ENCODE measurements at places on chromosomes 5 and 9.

GRCh38 chr5:150113047-150113744 is 26.8 kb upstream of the CSF1R start:
- no peak for DNase-seq

- DNase-seq, result no peak
Observed at GRCh38 chr9:79116041-79116440, 455.7 kb upstream of the TLE4 start.

DNA sequence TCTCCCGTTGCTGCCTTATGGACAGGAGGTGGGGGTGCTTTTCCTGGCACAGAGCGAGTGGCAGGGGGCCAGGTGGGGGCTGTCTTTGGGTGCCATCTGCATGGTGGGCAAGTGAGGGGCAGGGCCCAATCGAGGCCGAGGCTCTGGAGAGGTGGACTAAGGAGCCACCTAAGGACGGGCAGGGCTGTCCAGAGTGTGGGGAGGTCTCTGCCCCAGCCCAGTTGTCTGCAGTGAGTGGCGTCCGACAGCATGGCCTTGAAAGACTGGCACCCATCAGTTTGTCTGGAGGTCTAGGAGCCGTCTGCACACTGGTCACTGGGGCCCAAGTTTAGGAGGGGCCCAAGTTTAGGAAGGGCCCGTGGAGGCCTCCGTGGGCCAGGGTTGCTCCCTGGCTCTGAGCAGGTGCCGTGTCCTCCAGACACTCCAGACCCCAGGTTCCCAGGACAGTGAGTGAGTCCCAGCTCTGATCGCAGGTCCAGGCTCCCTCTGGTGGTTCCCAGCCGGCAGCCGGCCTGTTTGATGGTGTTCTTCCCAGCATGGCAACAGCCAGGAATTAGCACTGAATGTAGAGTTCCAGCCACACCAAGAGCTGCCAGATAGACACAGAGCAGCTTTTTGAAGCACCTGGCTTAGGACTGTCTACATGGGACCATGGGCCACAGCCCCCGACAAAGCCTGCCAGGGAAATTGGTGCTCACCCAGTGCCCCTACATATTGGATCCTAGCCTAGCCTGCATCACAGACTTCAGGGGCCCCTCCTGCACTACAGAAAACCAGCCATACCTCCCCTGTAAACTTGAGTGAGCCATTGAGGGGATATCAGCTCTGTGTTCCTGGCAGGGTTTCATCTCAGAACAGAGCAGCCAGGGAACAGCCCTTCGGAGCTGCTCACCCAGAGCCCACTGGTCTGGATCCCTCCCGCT is 120.9 kb downstream of the WNK2 start:
- DNase-seq, result peak; percentile 22

DNA sequence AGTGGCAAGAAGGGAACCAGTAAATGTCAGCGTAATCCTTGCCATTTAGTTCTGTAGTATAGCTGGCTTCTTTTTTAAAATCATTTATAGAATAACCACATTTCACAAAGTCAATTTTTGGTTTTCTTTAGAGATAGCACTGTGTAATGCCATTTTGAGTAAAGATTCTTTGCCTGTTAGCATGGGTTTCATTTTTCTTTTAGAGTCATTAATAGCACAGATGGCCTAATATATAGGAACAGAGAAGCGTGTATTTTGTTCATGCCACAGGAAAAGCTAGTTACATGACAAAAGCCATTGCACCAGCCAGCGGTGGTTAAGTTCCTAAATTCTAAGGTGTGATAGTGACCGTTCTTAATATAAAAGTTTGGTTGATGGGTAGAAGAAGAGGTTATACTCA is 1363.9 kb downstream of the MAT2B start:
- DNase-seq, result no peak

DNA sequence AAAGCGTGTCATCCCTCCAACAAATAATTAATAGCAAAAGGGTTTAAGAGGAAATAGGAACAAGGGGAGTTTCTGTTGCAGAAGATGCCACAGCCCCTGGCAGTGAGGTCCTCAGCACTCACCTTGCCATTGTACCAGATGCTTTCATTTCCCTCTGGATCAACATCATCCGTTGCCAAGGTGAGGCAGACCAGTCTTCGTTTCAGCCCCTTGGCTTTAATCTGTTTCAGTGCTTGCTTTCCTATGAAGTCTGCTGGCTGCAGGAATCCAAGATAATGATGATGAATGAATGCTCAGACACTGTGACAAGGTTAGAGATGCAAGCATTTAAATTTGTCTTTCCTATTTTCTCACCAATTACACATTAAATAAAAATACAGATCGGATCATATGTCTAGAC is 20.0 kb upstream of the ARSB start:
- DNase-seq, result no peak

DNA sequence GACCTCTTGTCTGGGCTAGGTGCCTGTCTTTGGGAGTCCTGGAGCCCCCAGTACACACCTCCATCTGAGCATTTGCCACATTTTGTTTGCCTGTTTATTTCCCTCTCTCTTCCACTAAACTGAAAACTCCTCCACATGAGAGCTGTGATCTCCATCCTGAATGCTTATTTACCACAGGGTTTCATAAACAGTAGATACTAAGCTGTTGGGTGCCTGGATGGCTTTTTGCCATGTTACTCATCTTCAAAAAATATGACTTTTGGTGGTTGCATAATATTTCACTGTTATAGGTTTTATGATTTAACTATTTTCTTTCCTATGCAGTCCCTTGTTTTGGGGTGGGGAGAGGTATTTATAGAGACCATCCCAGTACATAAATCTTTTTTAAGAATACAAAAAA is 99.6 kb downstream of the APBA1 start:
- no peak for DNase-seq

DNA sequence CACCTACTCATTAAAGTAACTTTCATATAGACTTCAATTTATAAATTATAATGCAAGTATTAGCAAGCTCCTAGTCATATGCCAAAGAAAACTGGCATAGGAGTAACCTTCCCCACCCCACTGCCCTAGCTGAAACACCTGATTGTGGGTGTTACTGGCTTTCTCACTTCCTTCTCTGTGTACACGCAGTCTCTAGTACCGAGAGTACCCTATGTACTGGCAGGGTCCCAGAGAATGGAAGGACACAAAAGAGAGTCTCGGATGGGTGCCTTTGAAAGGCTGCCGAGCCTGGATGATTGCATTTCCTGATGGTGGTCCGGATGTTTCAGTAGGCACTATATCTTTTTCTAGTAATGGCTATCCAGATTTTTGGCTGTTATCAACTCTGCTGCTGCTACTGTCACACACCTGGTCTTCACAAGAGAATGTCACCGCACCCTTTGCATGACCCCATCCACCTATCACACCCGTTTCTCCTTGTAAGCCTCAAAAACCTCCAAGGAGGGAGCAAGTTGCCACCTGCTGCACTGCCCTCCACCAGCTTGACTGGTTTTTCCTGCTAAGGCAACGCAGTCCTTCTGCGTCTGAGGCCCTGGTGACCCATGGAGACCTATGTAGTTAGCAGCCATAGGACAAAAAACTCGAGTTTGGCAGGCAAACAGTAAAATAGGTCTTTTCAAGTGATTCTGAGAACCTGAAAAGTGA is 53.8 kb upstream of the CLINT1 start:
- no peak for DNase-seq

GRCh38 chr5:151082282-151082902 is 1.6 kb upstream of the TNIP1 start:
- DNase-seq, result peak; percentile 68

GRCh38 chr5:135124128-135124527 is 90.1 kb upstream of the PITX1 start:
- DNase-seq, result no peak

- DNase-seq, result no peak
Observed at GRCh38 chr9:97779608-97780007, 73.4 kb upstream of the FOXE1 start.

All from Caki2 (cell line).